ENCODE measurements at places on chromosomes 4 and X.

DNA sequence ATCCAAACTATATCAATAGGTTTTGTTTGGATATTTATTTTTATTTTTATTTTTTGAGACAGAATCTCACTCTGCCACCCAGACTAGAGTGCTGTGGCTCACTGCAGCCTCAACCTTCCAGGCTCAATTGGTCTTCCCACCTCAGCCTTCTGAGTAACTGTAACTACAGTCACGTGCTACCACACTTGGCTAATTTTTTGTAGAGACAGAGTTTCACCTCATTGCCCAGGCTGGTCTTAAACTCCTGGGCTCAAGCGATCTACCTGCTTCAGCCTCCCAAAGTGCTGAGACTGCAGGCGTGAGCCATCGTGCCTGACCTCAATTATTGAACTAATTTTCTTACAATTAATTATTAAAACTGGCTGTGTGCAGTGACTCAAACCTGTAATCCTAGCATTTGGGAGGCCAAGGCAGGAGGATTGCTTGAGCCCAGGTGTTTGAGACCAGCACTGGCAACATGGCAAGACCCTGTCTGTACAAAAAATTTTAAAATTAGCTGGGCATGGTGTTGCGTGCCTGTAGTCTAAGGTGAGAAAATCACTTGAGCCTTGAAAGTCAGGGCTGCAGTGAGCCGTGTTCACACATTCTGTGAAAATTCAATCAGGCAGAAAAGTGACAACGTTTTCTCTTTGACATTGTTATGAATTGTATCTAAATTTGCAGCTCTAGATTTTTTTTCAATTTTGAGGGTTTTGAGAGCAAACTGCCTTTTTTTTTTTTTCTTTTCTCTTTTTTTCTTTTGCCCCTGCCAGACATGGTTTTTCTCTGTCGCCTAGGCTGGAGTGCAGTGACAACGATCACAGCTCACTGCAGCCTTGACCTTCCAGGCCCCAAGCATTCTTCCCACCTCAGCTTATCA is 66.0 kb downstream of the UBE2K start:
- DNase-seq = no peak

DNA sequence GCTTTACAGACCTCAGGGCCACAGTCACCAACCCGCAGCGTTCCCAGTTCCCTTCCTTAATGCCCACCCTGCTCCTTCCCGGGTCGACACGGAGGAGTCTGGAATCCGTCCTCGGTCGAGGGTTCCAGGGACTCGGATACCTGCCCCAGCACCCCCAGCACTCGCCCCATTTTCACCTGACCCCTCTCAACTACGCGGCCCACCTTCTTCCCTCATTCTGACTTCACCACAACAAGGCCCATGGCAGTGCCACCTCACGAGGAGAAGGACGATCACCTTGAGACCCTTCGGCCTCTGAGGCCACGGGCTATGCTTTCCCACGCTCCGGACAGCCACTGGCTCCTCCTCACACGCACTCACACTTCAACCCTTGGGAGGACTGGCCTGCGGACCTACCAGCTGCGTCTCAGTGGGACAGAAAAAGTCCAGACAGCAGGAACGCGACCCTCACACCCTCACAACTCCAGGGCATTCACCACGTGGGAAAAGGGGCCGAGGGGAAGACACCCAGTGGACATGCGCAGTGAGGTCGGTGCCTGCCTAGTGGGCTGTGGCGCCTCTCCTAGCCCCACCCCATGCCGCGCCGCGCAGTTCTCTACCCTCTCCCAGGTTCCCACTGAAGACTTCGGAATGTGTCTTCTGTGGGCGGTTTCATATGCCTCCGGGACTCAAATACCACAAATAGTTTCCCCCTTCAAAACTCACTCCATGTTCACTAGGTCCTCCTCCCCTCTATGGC is at the start of gene XAGE3:
Gene XAGE3, minus strand, starts transcription at position 474 of the 739 bp plus-strand sequence. CDS start 950 bp downstream, outside the sequence.
- no peak for DNase-seq

DNA sequence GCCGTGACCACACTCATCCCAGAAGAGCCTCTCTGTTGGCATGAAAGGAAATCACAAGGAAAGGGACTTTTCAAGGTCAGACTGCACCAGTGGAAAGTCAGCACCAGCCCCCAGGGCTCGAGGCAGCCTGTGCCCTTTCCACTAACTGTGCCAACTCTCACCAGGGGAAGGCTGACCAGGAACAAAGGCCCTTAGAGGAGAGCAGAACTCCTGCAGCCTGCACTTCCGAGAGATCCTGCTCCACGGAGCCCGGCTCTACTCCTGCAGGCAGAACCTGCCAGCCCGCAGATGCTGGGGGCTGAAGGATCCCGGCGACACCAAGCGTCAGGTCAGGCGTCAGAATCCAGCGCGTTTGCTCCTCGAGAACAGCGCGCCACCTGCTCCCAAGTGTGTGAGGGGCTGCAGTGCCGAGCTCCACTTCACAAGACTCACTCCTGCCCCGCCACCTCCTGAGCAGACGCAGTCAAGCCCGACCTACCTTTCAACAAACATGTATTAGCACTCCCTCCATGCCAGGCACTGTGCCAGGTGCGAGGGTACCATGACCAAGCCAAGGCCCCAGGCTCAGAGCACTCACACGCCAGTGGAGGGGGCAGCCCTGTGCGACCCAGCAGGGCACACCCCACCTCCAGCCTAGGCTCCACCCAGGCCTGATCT is 13.6 kb upstream of the HELT start:
- no peak for DNase-seq

- no peak for DNase-seq
Measured at GRCh38 chrX:30865015-30865414, 24.0 kb downstream of the TAB3 start.

DNA sequence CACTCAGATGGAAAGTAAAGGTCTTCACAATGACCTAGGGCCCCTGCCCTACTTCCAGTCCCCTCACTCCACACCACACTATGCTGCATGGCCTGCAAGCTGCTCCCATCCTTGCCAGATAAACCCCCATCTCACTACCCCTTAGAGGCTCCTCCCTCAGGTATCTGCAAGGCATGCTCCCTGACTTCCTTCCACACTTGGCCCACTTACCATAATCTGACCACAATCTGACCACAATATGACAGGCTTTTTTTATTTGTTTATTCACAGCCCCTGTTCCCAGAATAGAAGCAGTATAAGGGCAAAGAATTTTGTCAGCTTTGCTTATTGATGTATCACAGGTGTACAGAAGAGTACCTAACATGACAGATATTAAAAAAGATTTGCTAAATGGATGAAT is 124.7 kb downstream of the CAMK2D start:
- DNase-seq = no peak

DNA sequence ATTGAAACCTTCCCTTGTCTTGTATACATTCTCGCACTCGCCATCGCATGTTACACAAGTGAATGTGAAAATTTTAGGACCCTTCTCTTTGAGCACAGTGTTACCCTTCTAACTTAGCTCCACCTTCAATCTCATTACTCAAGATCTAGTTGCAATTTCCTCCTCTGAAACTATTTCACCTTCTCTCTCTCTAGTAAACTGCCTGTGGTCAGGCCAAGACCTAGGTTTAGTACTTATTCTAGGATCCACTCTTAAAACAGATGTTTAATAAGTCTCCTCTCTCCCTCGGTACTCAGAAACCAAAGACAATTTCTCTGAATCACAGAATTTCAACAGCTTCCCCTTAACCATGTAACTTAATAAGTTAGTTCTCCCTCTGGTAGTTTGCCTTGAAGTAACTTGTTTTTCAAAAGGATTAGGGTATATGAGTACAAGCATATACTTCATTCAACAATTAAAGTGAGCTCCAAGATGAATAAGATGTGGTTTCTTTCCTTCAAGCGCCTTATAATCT is 156.0 kb downstream of the SH3KBP1 start:
- no peak for DNase-seq

DNA sequence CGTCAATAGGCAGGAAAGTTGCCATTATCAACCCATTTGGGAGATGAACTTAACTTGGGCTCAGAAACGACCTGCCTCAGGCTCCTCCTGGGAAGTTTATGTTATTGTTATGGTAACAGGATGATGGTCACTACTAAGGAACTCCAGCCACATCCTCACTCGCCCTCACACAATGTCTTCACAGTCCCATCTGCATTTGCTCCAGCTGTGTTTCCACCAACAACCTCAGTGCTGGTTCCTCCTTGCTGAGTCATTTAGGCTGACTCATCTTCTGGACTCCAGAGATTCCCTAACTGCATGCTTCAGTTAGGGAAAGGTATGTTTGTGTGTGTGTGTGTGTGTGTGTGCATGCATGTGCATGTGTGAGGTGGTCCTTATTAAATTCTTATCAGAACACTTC is 293.4 kb upstream of the BOD1L1 start:
- DNase-seq = peak; percentile 100

- peak; percentile 40 for DNase-seq
Measured at GRCh38 chrX:133999031-133999705, 13.8 kb upstream of the GPC3 start.

DNA sequence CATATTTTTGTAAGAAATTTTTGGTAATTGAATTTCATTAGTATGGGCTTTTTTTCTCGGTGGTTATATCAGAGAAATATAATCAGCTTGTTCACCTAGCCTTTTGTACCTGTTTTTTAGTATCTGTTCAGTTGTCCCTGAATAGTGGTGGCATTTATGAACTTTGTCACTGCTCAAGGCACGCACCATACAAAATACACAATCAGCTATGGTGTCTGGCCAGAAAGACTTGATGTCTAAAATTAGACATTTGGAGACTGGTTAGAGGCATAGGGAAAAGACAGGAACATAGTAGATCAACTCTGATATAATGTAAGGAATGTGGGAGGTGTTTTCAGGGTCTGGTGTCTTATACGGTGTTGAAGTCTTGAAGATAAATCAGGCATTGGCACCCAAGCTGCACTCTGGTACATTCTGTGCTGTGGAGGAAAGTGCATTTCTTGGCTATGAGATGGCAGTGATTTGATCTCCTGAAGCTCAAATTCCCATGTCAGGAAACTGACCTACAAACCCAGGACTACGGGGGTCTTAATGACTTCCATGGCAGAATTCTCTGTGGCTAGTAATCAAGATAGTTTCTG is 3.6 kb downstream of the ART3 start:
- DNase-seq = no peak

DNA sequence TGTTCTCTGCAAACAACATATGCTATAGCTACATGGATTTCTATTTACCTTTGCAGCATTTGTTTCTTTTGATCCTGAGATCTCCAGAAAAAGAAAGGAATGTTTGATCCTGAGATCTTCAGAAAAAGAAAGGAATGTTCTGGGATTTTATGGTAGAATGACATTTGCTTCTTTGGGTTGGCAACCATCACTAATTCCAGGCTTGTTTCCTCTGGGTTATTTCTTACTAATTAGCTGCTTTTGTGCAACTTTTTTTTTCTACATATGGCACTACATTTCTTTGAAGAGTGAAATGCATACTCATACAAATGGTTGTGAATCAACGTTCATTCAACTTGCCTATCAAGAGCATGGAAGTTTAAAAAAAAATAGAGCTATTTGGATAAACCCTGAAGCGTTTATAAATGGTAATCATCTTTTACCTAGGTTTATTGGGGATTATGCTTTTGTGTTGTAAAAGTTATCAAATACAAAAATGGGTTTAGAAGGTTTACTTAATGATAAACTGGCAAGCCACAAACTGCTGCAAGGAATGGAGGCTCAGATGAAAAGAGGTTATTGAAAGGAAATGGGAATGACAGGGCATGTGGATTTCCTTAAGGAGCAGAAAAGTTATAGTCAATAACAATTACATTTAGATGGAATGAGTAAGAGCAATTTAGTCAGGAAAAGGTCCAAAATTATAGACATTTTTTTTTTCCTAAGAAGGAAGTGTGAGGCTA is 95.6 kb upstream of the PCDH18 start:
- no peak for DNase-seq

DNA sequence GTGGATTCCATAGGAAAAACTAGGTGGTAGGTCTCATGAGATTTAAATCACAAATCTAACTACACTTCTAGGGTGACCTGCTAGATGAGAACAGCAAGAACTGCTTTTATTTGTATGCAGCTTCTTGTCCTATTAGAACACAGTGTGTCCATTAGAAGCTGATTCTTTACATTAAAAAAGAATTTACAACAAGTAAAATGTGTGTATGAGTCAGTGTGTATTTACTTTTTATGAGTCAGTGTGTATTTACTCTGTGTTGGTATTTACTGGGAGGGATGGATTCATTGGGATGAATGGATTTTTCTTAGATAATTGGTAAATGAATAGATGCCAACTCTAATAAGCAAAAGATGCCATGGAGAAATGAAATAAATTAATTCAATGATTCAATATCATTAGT is 40.6 kb upstream of the XPNPEP2 start:
- DNase-seq = no peak

DNA sequence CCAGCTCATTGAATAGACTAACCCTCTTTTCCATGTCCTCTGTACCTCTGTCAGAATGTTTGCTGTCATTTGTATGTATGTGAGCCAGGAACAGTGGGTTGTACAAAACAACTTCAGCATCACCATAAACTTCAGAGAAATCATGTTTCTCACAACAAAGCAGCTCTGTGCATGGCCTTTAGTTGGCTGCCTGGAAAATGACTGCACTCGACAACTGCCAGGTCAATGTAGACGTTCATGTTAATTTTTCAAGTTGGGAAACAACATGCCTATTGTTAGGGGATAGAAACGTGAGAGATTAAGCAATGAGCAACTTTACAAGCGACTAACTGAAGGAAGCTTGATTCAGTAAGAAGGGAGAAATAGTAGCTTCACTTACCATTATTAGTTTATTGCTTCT is 17.9 kb upstream of the CXCL11 start:
- no peak for DNase-seq

- no peak for DNase-seq
Measured at GRCh38 chr4:134132086-134132783, 69.4 kb downstream of the PABPC4L start.

DNA sequence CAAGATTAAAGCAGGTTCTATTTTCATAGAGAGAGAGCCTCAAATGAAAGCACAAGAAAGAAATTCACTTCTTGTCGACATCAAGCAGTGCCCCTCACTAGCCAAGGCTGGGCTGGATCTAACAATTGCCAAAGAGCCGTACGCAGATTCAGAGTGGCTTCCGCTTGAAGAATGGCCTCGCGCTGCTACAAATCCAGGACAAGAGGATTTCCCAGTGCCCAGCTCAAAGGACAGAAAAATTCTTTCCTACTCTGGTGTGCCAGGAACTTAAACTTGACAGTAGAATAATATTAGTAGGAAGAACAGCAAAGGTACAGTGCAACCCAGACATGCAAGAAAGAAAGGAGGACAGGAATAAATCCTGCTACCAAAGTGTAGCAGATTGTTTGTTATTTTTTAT is 56.5 kb upstream of the PPARGC1A start:
- DNase-seq = no peak

DNA sequence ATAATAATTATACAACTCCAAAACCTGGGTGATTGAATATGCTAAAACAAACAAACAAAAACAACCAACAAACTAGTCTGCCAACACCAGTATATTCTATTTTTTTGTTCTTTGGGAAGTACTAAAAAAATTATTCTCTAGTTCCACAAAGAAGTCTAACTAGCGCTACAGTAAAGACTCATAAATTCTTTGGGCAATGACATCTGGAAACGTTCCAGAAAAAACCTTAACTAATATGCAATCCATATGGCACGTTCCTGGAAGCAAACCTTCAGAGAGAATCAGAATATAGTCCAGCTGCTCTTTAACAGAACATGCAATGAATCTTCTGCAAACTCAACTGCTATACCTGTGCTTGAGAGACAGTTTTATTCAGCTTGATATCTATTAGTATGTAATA is 500.1 kb downstream of the TRAM1L1 start:
- no peak for DNase-seq

GRCh38 chrX:74369666-74370065 is 51.6 kb upstream of the SLC16A2 start:
- DNase-seq = no peak
